ENCODE measurements at places on chromosomes 16 and 17. TPM values are rescaled to one million over a fixed set of nuclear protein-coding genes. Genes with fewer than 3 reads are reported as not detected.

The C16orf46 gene
- total RNA-seq, result 0.41 TPM

- H3K27me3 ChIP-seq, result no peaks in the 10 kb centered on the region
- no peaks in the 10 kb centered on the region for H3K36me3 ChIP-seq
- no peak overlapping the region for H3K4me3 ChIP-seq
- H3K4me1 ChIP-seq, result no peaks in the 10 kb centered on the region
- no peak overlapping the region for H3K27ac ChIP-seq
- DNase-seq, result no peak
Measured at GRCh38 chr17:12282056-12282455, 261.4 kb downstream of the MAP2K4 start.

- H3K4me3 ChIP-seq, result peak overlapping the region; percentile 62
- peak overlapping the region; percentile 24 for H3K27ac ChIP-seq
- peaks cover 9% of the 10 kb centered on the region for H3K36me3 ChIP-seq
Measured at GRCh38 chr17:42537826-42538451, 1.9 kb downstream of the NAGLU start.

DNA sequence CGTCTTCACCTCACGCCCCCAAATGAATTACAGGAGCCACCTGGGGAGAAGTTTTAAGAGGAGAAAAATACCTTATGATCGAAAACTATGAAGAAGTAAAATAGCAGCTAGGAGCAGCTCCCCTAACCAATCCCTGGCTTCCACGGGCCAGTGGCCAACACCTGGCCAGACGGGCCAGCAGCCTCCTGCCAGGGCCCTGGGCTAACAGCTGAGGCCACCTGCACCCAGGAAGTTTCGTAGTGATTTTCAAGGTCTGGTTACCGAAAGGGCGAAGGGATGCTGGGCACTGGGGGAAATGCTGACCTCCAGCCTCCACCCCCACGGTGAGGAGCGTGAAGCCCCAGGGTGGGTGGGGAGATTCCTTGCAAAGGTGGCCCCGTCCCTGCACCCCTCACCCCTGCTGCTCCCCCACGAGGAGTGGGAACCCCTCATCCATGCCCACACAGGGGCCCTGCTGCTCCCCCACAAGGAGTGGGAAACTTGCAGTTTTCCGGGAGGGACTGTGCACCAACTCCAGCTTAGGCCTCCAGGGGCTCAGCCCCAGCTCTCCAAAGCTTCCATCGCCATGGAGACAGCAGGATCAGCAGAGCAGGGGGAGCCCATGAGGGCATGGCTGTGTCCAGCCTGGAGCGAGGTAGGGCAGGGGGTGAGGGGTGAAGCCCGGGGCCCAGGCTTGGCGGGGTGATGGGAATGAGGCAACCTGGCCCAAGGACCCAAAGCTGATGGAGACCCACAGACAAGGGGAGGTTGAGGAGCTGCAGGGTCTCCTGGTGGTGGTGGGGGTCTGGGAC lies 31.9 kb upstream of the ACSF3 start:
- H3K4me3 ChIP-seq, result no peak overlapping the region
- no peaks in the 10 kb centered on the region for H3K36me3 ChIP-seq
- no peaks in the 10 kb centered on the region for H3K4me1 ChIP-seq
- no peak overlapping the region for H3K27ac ChIP-seq
- no peak for DNase-seq

DNA sequence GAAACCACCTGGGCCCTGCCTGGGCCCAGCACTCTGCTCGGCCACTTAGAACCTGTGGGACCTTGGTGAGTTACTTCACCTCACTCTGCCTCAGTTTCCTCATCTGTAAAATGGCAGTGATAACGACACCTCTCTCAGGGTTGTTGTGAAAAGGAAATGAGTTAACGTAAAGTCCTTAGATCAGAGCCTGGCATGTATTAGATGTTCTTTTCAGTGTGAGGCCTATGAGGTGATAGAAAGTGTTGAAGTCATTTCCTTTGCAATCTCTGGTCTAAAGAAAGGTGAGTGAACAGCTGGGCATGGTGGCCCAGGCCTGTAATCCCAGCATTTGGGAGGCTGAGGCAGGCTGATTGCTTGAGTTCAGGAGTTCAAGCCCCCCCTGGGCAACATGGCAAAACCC lies 51.7 kb upstream of the LGALS9 start:
- H3K27me3 ChIP-seq, result no peaks in the 10 kb centered on the region
- H3K36me3 ChIP-seq, result peaks cover 40% of the 10 kb centered on the region
- DNase-seq, result no peak
- H3K4me1 ChIP-seq, result peaks cover 71% of the 10 kb centered on the region
- H3K4me3 ChIP-seq, result peak overlapping the region; percentile 13

DNA sequence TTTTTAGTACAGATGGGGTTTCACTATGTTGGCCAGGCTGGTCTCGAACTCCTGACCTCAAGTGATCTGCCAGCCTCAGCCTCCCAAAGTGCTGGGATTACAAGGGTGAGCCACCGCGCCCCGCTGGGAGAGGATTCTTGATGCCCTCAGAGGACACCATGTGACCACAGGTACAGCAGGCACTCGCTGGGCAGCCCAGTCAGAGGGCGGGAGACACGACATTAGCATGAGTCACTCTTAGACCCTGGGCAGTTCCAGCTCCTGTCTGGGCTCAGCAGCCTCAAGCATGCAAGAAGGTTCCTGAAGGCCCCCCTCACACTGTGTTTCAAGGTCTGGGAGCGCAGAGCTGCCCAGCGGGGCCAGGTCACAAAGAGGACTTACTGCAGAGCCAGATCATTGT lies 11.9 kb downstream of the STAC2 start:
- peaks cover 8% of the 10 kb centered on the region for H3K4me1 ChIP-seq
- H3K27me3 ChIP-seq, result peaks cover 29% of the 10 kb centered on the region
- no peak overlapping the region for H3K4me3 ChIP-seq
- H3K36me3 ChIP-seq, result no peaks in the 10 kb centered on the region

DNA sequence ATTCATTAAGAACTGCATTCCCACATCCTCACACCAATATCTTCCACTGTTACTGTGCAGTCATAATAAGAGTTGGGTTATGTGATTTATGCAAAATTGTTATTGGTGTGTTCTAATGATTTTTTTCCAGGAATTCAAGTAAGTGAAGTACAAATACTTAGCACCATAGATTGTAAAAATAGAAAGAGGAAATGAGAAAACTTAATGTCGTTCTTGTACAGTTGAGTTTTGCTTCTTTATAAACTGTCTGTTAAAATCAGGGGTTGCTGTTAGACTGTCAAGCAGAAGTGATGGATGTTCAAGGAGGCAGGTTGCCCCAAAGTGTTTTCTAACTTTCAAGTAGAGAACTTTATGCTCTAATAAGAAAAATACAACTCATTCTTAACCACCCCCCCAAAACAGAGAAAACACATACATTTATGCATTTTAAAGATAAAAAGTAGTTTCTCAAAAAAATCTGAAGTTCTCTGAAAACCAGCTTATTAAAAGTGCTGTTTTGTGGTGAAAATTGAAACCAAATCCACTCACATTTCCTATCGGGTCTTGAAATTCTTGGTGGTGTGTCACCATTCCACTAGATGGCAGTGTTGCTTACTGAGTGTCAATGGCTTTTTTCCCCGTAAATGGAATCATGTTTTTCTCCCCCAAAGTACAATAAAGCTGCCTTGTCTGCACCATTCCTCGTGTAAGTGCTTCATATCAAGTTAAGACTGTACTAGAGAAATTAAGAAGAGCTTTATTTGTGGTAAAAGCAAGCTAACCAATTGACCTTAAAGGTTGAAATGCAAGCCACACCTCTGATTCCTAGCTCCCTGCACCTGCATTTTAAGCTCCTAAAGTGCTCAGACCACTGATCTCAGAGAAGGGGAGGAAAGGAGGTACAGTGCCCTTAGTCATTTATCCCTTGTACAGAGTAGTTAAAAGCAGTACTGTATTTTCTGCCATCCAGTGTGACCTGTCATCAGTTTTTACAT lies 4.7 kb upstream of the IGSF6 start:
- peak; percentile 32 for DNase-seq
- H3K4me1 ChIP-seq, result peaks cover 33% of the 10 kb centered on the region
- H3K27ac ChIP-seq, result no peak overlapping the region
- H3K36me3 ChIP-seq, result peaks cover 18% of the 10 kb centered on the region
- peaks cover 4% of the 10 kb centered on the region for H3K27me3 ChIP-seq

All from activated T-helper 1 cell treated with anti-CD3 and anti-CD28 coated beads, Interleukin-12 subunit alpha, Interleukin-12 subunit beta, Interleukin-2, Interleukin-4 antibody, amounts not matched to agents 30 ng/mL and 10 ng/mL and 1 ng/mL, durations not matched to agents 14 hours and 24 hours and 36 hours (primary cell).